ENCODE measurements at places on chromosomes 16 and 17. TPM values are rescaled to one million over a fixed set of nuclear protein-coding genes. Genes with fewer than 3 reads are reported as not detected.

The OR3A2 gene
- 8.3 TPM for total RNA-seq

The FBXO39 gene
- total RNA-seq, result not detected

The EIF1 gene
- total RNA-seq, result 1,277 TPM

The RMI2 gene
- total RNA-seq, result 56.1 TPM

The DHODH gene
- total RNA-seq, result 25.8 TPM
